ENCODE measurements at places on chromosomes 7 and 10.

GRCh38 chr10:31315453-31315852 lies 3.6 kb upstream of the ZEB1 start:
- no peak for DNase-seq

DNA sequence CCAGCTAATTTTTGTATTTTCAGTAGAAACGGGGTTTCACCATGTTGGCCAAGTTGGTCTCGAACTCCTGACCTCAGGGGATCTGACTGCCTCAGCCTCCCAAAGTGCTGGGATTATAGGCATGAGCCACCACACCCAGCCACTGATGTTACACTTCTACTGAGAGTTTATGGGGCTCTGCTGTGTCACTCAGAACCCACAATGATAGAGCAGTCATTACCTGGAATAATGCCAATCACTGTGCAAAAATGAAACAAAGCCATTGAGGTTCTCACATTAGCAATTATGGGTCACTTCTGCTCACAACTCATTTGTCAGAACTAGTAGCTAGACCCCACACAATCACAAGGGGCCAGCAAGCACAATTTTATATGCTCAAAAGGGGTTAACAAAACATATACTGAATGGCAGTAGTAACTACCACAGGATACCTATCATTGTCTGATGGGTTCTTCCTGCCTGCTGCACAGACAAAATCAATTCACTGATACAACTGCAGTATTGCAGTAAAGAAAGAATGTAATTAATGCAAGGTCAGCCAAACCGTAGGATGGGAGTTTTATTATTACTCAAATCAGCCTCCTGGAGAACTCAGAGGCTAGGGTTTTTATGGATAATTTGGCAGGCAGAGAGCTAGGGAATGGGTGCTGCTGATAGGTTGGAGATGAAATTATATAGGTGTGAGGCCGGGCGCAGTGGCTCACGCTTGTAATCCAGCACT lies 72.1 kb upstream of the TRIM24 start:
- DNase-seq = no peak

DNA sequence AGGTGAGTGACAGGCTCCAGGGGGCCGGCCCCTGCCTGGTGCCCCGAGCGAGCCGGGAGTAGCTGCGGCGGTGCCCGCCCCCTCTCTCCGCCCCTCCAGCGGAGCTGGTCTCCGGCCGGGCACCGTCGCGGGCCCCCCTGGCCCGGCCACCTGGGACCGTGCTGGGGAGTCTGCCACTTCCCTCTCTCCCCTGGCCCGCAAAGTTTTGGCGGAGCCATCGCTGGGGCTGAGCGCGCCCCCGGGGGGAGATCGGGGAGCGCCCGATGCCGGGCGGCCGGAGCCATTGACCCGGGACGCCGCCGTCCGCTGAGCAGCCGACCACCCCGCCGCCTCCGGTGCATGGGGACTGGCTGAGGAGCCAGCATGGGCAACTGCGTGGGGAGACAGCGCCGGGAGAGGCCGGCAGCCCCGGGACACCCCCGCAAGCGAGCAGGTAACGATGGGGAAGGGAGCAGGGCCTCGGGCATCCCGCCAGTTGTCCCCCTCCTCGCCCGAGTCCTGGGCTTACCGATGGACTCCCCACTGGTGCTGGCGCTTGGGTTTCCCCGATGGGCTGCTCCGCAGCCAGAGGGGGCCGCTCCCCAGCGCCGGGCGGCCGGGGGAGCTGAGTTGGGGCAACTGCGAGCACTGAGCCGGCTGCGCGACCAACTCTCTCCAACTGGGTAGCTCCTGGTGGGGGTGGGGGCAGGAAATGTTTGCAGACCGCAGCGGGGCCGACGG lies at the start of gene UBTD1:
UBTD1 (plus strand) TSS at position 84 of the 720 bp plus-strand sequence; CDS start at position 364, 280 bp downstream.
- DNase-seq = no peak

DNA sequence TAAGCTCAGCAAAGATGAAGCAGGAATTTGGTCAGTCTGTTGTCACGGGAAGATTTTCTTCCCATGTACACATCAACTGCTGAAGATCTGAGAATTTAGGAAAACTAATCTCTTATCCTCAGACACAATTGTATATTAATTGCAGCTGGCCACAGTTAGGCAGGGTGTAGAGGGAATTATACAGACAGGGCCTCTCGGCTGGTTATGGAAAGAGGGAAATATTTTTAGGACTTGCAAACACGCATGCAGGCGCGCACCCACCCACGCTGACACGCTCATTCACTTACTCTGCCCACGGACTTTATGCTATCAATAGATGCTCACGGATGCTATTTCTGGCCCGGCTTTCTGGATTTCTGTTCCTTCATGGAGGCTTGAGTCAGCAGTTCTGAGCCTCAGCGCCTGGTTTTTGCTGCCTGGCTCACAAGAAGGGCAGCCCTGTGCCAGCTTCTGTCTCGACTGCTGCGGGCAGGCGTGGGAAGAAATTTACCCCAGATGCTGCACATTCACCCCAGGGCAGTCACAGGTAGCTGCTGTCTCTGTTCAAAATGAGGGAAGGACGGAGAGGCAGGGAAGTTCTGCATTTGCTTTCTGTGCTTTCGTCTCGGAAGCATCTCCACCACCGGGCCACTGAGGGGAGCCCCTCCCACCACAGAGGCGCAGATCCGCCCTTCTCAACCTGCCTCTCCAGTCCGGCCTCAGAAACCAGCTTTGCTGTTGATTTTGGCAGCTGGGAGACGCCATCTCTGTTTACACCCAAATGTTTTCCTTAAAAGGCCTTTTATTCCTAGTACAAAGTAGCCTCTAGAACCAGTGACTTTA lies 116.3 kb upstream of the BTBD16 start:
- DNase-seq = no peak

- no peak for DNase-seq
These were observed 171.4 kb downstream of the ARID5B start for GRCh38 chr10:62072901-62073300.

DNA sequence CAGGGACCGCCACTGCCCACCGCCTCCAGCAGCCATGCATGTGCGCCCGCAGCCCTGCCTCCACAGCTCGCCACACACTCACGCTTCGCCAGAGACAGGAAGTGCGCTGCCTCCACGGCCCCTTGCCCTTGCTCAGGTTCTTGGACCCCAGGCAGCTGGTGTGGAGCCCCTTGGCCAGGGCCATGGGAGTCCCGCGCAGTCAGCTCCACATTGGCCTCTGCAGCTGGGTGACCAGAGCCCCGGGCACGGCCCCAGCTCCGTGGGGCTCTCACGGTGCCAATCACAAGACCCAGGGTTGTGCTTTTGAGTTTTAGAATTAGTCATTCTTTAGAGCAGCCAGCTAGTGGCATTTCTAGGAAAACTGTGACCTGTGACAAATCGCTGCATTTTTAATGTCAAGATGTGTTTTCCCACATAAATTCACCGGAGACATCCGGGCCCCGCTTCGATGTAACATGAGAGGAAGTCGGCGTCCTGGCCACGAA lies 4.3 kb upstream of the UTF1 start:
- DNase-seq = no peak

- no peak for DNase-seq
These were observed 129.6 kb downstream of the CNOT4 start for GRCh38 chr7:135380351-135380750.

DNA sequence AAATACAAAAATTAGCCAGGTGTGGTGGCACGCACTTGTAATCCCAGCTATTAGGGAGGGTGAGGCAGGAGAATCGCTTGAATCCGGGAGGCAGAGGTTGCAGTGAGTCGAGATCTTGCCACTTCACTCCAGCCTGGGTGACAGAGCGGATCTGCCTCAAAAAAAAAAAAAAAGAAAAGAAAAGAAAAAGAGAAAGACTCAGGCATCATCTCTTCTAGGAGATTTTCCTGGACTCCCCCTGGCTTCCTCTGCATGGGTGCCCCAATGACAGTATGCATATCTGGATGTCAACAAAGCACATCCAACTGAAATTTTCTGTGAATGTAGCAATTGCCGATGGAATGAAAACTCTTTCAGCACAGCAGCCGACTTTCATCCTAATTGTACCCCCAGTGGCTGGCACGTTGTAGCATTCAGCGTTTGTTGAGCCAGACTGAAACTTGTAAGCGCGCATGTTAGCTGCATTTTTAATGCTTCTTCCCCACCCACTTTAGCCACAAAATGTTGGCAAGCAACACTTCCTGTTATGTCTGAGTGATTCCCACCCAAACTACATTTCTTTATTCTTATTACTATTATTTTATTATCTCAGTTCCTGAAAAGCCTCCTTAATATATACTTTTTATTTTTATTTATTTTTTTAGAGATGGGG lies 70.2 kb downstream of the PRTFDC1 start:
- no peak for DNase-seq

GRCh38 chr10:120749856-120750566 lies 101.2 kb upstream of the WDR11 start:
- DNase-seq = no peak

DNA sequence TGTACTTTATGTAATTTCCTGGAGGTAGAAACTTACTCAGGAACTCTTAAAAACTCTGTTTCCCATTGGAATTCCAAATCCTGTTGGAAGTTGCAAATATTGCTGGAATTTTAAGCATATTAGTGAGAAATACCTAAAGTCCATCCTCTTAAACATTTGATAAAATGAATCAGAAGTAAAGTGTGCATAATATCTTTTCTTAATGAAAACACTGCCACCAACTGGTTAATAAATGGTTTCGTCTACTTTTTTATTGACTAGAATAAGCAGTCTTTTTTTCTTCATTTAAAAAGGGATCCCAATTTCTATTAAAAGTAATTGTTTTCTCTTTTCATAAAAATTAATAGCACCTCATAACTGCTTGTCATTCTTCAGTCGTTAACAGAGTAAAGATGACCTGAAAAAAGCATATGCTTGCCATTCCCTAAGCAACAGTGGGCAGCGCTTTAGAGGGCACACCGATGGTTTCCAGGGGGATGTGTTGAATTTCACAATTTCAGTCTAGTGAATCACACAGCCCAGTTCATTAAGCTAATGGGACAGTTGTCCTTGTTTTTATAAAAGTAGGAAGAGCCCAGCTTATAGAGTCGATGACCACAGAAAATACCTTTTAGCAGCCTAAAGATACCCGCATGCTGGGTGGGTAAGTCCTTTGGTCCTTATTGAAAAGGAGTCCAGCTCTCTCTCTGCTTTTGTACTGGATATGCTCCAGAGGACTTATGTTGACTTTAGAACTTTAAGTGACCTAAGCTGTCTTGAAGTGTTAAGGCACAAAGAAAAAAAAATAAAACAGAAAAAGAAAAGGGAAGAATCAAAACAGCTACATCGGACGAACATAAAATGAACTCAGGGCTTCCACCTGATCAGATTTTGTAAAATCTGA lies 28.5 kb downstream of the NPS start:
- no peak for DNase-seq

DNA sequence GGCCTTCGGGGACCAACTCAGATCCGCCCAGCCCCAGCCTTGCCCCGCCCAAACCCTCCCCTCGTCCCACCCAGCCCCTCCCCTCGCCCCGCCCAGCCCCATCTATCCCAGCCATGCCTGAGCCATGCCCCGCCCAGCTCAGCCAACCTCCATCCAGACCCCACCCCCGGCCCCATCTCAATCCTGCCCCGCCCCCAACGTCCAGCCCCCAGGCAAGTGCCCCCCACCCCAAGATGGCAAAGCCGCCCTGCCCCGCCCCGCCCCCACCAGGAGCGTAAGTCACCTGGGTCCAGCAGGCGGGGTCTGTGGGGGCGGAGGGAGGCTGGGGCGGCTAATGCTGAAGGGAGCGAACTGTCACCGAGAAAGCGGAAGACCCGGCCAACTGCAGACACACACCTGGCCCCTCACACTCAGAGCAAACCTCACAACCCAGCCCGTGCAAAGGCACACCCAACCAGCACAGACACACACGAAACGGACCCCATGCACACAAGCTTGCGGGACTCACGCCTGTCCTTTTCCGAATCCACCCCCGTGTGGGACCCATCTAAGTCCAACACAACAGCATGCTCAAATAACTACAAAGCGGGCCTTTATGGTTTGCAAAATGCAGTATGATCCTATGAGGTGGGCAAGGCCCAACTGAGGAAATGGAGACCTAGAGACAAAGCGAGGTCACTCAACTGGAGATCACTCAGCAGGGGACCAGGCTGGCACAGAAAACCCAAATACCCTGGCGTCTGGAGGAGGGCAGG lies 11.5 kb upstream of the OGA start:
- DNase-seq = peak; percentile 82

- no peak for DNase-seq
These were observed 8.8 kb downstream of the MAFK start for GRCh38 chr7:1539181-1539881.

GRCh38 chr10:14050598-14050997 lies 280.1 kb downstream of the FRMD4A start:
- no peak for DNase-seq

- no peak for DNase-seq
These were observed 103.6 kb downstream of the CACNA2D1 start for GRCh38 chr7:82339958-82340357.

- DNase-seq = no peak
These were observed 12.4 kb downstream of the BUB3 start for GRCh38 chr10:123166618-123167017.

DNA sequence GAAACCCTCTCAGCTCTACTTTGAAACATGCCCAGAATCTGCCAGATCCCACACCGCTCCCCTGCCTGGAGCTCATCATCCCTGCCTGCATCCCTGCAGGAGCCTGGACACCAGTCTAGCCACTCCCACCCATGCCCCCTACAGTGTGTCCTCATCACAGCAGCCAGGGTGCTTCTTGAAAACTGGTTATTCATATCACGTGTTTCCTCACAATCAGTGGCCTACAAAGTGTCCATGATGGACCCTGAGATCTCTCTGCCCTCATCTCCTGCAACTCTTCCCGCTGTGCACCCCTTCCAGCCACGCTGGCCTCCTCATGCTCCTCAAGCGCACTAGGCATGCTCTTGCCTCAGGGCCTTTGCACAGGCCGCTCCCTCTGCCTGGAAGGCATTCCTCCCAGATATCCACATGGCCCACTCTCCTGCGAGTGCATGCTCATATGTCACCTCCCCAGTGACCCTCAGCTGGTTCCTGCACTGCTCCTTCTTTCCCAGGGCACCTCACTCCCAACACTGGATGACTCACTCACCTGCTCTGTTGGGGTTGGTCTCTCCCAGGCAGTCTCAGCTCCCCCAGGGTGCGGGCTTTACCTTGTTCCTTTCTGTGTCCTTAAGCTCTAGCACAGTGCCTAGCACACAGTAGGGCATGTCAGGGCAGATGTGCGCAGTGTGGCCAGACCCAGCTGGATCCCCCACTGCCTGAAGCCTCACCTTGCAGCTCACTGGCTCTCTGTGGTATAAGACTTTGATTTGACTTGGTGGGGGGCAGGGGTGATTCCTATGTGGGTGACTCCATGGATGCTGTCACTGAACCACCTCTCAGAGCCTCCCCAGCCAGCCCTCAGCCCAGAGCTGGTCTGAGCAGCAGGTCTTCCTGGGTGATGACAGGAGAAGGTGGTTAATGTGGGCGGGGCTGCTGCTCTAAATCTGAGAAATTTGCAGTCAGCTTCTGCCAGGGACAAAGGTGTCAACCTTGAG lies 37.3 kb downstream of the CDH23 start:
- DNase-seq = no peak

DNA sequence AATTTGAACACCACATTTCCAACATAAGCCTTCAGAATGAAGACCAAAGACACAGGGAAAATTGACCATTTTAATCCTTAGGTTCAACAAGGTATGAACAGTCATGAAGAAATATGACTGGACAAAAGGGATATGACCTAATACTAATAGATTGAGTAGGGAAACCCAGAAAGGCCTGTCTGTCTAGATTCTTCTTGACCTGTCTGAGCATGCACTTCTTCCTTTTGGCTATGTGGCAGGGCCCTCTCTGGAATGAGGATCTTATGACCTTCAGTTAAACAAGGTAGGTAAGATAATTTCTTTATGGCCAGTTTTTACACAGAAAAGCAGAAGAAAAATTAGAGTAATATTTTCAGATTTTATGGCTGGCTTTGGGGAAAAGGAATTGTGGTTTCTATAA lies 3.0 kb upstream of the PHYHIPL start:
- no peak for DNase-seq

Data from cardiac septum (tissue), 1 donor.